ENCODE measurements at places on chromosomes 2 and 18. TPM values are rescaled to one million over a fixed set of nuclear protein-coding genes. Genes with fewer than 3 reads are reported as not detected.

Gene GDF7
- polyA plus RNA-seq = 4.1 TPM

Gene SOX11
- not detected for polyA plus RNA-seq

Gene PDE1A
- polyA plus RNA-seq = 0.43 TPM

Gene ZNF521
- 111 TPM for polyA plus RNA-seq

Data from endothelial cell of umbilical vein (primary cell).